ENCODE measurements at places on chromosomes 3 and 15.
A peak's percentile ranks its signal among the peaks of the same experiment; 100 is the strongest.

DNA sequence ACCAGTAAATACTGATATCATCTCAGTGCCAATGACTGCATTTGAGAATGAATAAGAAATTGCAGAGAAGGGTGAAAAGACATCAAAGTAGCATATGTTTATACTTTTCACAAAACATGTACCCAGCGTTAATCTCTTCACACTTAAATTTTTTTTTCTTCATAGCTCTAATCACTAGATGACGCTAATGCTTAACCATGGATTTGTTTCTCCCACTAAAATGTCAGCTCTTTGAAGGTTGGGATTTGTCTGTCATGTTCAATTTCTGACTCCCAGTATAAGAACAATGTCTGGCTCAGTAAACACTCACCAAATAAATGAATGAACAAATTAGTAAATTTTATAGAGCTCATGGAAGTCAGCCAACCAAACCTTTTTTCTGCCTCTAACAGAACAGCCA is 78.3 kb upstream of the LMCD1 start:
- no peak for DNase-seq

GRCh38 chr15:100919481-100920405 is 586 bp downstream of the LRRK1 start:
- no peak for DNase-seq

DNA sequence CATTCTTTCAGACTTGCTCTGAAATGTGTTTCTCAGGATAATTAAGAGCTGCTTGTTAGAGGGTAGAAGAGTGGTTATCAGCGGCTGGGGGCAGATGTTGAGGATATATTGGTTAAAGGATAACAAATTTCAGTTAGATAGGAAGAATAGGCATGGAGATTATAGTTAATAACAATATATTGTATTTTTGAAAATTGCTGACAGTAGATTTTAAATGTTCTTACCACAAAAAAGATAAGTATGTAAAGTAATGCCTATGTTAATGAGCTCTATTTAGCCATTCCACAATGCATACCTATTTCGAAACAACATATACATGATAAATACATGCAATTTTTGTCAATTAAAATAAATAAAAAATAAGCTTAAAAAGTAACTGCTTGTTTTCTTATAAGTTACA is 123.3 kb downstream of the SERPINI1 start:
- DNase-seq: no peak

GRCh38 chr15:67174864-67175573 is 79.4 kb downstream of the AAGAB start:
- no peak for DNase-seq

GRCh38 chr15:65630760-65631159 is 9.0 kb downstream of the SLC24A1 start:
- DNase-seq: no peak

- DNase-seq: no peak
Observed at GRCh38 chr15:70318594-70319465, 221.1 kb upstream of the TLE3 start.

DNA sequence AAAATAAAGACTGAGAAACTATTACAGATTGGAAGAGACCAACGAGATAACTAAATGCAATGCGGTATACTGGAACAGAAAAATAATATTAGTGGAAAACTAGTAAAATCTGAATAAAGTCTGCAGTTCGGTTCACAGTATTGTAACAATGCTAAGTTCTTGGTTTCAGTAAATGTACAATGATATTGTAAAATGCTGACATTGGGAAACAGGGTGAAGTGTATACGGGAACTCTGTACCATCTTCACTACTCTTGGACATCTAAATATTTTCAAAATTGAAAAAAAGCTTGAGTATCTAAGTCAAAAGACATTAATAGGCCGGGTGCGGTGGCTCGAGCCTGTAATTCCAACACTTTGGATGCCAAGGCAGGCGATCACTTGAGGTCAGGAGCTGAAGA is 120.9 kb upstream of the KCNMB2 start:
- DNase-seq: no peak

DNA sequence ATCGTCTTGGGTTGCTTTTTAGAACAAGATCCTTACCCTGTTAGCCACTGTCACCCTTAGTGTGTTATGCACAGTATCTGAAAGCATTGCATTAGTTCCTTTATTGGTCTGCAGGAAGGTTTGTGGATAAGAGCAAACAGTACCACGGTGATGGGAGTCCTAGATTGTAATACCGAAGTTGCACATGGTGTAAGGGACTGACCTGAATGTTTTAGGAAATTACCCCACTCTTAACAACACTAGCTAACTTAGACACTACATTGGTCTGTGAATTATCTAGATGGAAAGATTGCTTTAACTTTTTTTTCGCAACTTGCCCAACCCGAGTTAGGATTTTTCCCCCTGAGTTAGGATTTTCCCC is 1.3 kb downstream of the STT3B start:
- DNase-seq: no peak

- peak; percentile 82 for DNase-seq
Observed at GRCh38 chr3:195106418-195106906, 164.5 kb downstream of the XXYLT1 start.

- no peak for DNase-seq
Observed at GRCh38 chr15:67176195-67176971, 78.1 kb downstream of the AAGAB start.

- no peak for DNase-seq
Observed at GRCh38 chr15:31571676-31572075, 245.0 kb downstream of the KLF13 start.

GRCh38 chr3:14463330-14464140 is 61.1 kb downstream of the SLC6A6 start:
- DNase-seq: no peak

GRCh38 chr15:56628893-56629532 is 104.3 kb downstream of the ZNF280D start:
- DNase-seq: no peak

GRCh38 chr15:51874751-51875644 is 45.5 kb downstream of the TMOD3 start:
- no peak for DNase-seq

- DNase-seq: peak; percentile 15
Observed at GRCh38 chr3:19945969-19946831, 697 bp upstream of the RAB5A start.

DNA sequence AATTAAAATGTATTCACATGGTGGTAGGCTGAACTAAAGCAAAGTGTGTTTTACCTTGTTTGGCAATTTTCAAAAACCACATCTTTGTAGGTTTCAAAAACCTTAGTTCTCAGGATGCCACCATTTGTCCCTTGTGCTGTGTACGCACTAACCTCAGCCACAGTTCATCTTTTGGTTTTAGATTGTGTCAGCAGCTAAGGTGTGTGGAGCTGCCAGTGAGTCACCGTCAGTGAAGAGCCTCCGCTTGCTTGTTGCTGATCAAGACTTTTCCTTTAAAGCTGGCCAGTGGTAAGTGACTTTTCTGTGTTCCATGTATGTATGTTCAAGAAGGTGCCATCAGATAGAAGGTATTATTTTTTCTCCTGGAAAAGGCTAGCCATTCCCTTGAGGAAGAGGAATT is 21.1 kb downstream of the OXNAD1 start:
- DNase-seq: no peak

GRCh38 chr15:60821462-60822061 is 342.6 kb upstream of the ICE2 start:
- no peak for DNase-seq

- no peak for DNase-seq
Observed at GRCh38 chr3:69095636-69096035, 10.9 kb downstream of the ARL6IP5 start.

DNA sequence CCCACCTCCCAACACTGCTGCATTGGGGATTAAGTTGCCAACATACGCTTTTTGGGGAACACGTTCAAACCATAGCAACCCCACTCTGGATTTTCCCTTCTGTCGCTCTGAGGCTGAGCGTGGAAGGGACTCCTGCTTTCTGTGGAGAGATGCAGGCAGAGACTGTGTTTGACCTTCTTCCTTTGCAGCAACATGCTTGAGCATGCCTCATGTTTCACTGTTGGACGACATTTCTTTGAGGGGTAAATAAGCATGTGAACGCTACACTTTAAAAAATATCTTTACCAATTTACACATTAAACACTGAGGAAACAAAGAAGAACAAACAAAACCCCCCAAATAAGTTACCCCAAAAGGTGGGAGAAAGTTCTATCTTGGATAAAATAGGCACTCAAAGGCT is 14.2 kb upstream of the MAPK6 start:
- DNase-seq: no peak

- DNase-seq: no peak
Observed at GRCh38 chr3:27253831-27254230, 115.4 kb downstream of the NEK10 start.

- no peak for DNase-seq
Observed at GRCh38 chr3:128274837-128275236, 121.6 kb downstream of the EEFSEC start.

- no peak for DNase-seq
Observed at GRCh38 chr3:61665121-61665520, 103.8 kb downstream of the PTPRG start.

- no peak for DNase-seq
Observed at GRCh38 chr3:63870615-63871005, 6.9 kb downstream of the ATXN7 start.

- no peak for DNase-seq
Observed at GRCh38 chr15:73851689-73852088, 21.7 kb upstream of the TBC1D21 start.

DNA sequence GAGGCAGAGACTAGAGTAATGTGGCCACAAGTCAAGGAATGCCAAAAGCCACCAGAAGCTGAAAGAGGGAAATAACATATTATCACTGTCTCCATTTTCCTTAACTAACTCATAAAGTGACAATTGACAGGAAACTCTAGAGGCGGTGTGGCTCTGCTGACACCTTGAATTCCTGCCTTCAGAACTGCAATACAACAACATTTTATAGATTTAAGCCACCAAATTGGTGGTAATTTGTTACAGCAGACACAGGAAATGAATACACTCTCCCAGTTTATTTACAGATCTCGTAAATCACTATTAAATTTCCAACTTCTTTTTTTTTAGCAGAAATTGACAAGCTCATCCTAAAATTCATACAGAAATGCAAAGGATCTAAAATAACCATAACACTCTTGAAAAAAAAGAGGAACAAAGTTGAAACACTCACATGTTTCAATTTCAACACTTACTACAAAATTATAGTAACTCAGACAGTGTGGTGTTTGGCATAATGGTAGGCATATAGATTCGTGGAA is 449.9 kb downstream of the OTOL1 start:
- no peak for DNase-seq

DNA sequence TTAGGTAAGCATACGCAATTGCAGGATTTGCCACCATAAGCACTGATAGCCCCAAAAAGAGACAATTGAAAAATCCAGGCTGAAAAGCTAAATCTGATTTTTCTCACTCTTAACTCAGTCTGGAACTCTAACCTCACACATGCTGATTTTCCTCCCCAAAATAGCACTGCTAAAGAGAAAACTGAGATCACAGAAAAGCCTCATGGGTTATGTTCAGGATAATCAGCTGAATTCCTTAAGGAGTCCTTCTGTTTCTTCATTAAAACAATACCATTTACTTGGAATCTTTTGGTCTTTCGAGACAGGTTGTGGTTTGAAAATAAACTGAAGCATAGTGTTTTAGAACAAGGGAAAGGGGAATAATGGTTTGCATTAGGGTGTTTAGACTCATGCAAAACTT is 144.3 kb upstream of the LRRN1 start:
- no peak for DNase-seq

DNA sequence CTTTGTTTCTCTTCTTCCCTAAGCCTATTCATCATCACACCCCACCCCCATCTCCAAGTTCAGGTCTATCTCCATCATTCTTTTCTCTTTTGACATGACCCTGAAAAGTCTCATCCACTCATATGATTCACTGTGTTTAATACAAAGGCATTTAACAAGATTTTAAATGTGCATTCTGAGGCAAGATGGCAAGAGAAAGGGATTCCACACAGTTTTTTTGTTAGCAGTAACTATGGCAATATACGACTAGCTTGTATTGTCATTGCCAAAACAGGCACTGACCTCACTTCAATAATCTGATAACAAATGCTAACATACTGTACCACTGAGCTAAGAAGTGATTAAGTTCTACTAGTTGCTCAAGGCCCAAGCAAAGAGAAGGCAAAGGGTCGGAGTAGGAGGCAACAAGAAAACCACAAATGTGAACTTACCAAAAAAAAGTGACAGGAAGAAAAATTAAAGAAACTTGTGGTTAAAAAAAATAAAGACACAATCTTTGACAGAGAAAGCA is 53.2 kb downstream of the FBN1 start:
- DNase-seq: no peak

- no peak for DNase-seq
Observed at GRCh38 chr3:123653221-123653682, 68.4 kb upstream of the HACD2 start.

DNA sequence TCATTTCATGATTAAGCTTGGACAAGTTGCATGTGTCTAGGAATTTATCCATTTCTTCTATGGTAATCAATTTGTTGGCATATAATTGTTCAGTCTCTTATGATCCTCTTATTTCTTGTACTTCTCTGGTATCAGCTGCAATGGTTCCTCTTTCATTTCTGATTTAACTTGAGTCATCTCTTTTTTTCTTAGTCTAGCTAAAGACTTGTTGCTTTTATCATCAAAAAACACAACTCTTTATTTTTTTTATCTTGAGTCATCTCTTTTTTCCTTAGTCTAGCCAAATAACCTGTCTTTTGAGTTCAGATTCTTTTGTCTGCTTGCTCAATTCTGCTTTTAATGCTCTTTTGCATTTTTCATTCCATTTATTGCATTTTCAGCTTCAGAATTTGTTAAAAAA is 37.3 kb downstream of the UBE3A start:
- no peak for DNase-seq

- no peak for DNase-seq
Observed at GRCh38 chr3:124657138-124657537, 73.1 kb upstream of the UMPS start.

GRCh38 chr3:180989291-180990163 is at the start of gene DNAJC19:
Gene DNAJC19 (minus strand): TSS chr3:180989736. CDS start chr3:180989602, 134 bp downstream.
- DNase-seq: peak; percentile 53

- DNase-seq: no peak
Observed at GRCh38 chr3:40901298-40901697, 298.0 kb upstream of the CTNNB1 start.

DNA sequence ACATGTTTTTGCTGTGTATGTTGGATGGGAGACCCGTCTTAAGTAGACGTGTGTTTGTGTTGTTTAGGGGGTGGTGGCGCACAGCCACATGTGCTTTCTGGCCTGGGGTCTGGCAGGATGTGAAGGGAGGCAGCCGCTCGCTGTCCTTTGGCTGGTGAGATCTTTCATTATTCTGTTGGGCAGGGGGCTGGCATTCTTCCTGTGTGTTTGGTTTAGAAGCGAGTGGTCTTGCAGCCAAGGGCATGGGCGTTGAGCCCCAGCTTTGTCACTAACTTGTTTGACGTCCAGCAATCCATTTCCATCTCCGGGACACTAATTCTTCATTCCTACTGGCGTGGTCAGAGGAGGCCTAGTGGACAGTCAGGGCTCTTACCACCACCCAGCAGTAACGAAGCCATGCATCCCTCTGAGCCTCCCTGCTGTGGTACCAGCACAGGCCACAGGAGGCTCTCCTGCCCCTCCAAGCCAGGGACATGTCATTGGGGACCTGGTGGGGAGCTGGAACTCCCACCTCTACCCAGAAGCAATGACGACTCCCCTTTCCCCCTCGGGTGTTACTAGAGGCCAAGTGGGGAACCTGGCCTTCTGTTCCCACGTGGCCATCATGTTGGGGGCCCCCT is 10.7 kb downstream of the THSD4 start:
- DNase-seq: no peak

GRCh38 chr3:80697291-80697690 is 929.5 kb upstream of the ROBO1 start:
- no peak for DNase-seq
